ENCODE measurements at places on chromosomes 2 and 18.

DNA sequence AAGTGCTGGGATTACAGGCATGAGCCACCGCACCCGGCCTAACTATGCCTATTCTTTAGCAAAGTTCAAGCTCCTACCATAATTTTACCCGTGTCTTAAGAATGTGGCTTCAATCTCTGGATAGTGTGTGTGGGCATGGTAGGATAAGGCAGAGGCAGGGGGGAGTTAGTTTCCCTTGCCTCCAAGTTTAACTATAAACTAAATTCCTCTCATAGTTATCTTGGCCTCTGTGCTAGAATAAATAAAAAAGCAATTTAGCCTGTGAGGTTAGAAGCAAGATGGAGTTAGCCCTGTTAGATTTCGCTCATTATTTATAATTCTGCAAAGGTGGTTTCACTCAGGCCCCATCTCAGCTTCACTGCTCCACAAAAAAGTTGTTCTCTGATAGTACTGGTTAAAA, 7.0 kb upstream of the FAM98A start:
- no peak for DNase-seq

GRCh38 chr2:141589314-141589713, 541.5 kb downstream of the LRP1B start:
- DNase-seq, result no peak

- no peak for DNase-seq
These were observed 250.8 kb upstream of the ACVR2A start for GRCh38 chr2:147594038-147594437.

DNA sequence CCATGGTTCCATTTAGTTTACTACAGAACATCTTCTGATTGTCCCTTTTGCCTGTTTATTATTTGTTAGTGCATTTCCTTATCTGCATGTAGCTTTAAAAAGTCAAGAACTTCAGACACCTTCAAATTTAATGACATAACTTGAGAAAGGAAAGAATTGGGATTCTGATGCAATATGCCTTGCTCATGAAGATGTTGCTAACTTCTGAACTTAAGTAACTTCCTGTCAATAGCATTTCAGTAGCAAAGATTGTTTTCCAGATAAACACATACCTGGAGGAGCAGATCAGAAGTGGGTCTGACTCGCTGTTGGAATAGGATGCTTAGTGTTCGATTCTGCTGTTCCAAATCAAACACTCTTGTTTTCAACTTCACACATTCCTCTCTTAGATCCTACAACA, 190.2 kb upstream of the LYPD1 start:
- no peak for DNase-seq

DNA sequence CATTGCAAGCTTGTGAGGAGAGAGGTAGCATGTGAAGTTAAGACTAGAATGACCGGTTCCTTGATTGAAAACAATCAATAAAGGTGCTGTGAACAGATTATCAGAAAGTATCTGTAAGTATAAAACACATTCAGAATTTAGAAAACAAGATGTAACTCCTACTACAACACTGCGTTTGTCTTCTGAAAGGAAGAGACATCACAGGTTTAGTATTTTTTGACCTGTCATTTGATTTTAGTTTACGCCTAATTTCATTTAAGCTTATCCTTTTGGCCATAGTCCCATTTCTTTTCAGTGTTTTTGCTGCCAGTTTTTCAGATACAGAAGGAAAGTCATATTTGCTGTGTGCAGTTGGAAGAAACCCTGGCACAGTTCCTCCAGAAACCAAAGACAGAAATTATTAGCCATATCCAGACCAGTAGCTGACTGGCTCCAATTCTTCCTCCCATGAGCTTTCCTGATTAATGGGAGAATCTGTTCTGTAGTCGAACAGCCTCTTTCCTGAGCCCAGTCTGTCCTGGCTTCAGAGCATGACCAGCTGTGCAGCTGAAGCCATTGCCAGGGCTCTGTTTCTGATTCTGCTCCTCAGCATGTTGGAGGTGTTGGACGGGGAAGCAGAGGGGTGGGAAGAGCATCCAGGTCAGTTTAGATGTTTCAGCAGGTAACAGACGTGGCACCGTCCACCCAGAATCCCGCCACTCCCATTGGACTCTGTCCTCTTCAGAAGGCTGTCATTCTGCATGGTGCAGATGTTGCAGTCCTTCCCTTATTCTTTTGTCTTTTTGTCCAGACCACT, 61.0 kb downstream of the CRIM1 start:
- DNase-seq, result no peak

DNA sequence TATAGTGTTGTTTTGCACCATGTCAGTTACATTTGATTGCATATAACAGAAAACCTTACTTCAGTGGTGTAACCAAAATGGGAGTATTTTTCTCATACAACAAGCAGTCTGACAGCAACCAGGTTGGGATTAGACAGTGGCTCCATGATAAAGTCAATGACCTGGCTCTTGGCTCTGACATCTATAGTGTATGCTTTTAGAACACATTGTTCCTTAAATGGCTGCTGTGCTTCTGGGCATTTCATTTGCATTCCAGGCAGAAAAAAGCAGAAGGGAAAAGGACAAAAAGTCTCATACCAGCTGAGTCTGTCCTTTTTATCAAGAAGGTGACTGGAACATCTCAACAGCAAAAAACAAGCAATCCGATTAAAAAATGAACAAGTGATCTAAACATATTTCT, 10.2 kb downstream of the MERTK start:
- no peak for DNase-seq

Measured in stimulated activated CD4-positive, alpha-beta T cell treated with anti-CD3 and anti-CD28 coated beads, TNF-alpha, amount 100 ng/mL, for 48 hours (primary cell).